ENCODE measurements at places on chromosomes 1 and 21. TPM values are rescaled to one million over a fixed set of nuclear protein-coding genes. Genes with fewer than 3 reads are reported as not detected.

Gene ACTA1
- 0.36 TPM for total RNA-seq

Gene PAX7
- total RNA-seq, result not detected

Gene SLC26A9
- not detected for total RNA-seq

Gene IRF6
- 1.1 TPM for total RNA-seq

Gene ADAMTS4
- total RNA-seq, result 13.2 TPM

Gene VWA5B1
- not detected for total RNA-seq

Gene TTC39A
- under 0.01 TPM for total RNA-seq

Gene BMP8A
- 0.27 TPM for total RNA-seq

Data from sigmoid colon (tissue), 7 donors.